ENCODE measurements at places on chromosomes 4 and X.

- no peak for DNase-seq
Measured at GRCh38 chrX:3094261-3094660, 53.0 kb downstream of the ARSF start.

- no peak for DNase-seq
Measured at GRCh38 chr4:155161357-155161756, 47.1 kb upstream of the NPY2R start.

GRCh38 chr4:186737427-186737826 lies 13.8 kb upstream of the FAT1 start:
- DNase-seq = no peak

GRCh38 chr4:77155631-77156452 lies 1.2 kb upstream of the CCNG2 start:
- DNase-seq = no peak

- DNase-seq = no peak
Measured at GRCh38 chr4:152079543-152080293, 318.9 kb upstream of the GATB start.

GRCh38 chr4:84238247-84239090 lies 260.6 kb downstream of the NKX6-1 start:
- no peak for DNase-seq

DNA sequence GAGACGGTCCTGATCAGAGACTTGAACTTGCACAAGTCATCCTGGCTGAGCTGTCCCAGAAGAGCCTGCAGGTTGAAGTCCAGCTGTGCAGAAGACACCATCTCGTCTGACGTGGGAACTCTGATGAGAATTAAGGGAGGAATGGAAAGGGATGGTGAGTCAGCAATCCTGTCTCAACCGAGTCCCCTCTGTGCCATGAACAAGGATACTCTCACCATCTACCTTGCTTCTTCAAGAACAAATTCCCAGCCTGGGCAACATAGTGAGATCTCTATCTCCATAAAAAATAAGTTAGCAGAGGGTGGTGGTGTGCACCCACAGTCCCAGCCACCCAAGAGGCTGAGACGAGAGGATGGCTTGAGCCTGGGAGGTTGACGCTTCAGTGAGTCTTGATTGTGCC lies at the start of gene NLRP2B:
Gene NLRP2B (minus strand): TSS at position 101 of the 400 bp plus-strand sequence.
- no peak for DNase-seq

DNA sequence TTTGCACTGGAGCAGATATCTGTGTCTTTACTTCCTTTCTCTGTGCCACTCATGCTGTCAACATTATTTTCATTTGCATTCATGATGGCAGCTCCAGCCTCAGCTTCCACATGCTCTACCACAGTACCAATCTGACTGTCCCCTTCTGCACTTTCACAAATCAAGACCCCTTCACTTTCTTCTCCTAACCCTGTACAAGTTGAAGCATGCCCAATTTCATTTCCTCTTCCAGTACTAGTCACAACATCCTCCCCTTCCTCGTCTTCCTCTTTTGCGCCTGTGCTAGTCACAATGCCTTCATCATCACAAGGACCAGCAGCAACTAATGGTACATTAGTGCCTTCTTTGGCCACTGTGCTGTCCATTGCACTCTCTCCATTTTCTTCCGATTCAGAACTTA lies 26.5 kb downstream of the BOD1L1 start:
- DNase-seq = no peak

- no peak for DNase-seq
Measured at GRCh38 chr4:55363691-55364351, 17.8 kb downstream of the SRD5A3 start.

DNA sequence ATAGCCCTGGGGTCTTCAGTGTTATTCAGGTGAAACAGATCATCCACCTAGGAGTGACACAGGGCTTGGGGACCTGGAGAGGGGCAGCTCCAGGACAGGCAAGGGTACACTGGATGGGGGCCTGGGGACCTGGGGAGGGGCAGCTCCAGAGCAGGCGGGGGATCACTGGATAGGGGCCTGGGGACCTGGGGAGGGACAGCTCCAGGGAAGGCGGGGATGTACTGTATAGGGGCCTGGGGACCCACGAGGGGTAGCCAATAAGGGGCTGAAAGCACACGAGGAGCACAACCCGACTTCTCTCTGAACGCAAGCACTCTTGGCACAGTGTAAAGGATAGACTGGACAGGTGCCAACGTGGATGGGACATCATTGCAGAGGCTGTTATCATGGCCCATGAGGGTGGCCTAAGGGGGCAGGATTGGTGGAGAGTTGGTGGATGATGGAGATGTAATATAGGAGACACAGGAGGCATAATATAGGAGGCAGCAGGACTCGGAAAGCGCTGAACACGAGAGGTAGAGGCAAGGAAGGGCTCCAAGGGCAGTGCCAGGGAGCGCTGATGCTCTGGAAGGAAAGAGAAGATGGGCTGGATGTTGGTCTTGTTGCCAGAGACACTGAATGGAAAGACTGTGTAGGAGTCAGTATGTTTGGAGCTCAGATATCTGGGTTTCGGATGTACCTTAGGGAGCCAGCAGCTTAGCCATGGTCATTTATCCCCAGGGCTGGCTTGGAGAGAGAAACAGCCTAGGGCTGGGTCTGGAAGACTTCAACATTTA lies 37.9 kb upstream of the FGFBP2 start:
- no peak for DNase-seq

GRCh38 chrX:581066-581465 lies 49.5 kb upstream of the SHOX start:
- no peak for DNase-seq

GRCh38 chr4:112652216-112652615 lies 15.3 kb downstream of the LARP7 start:
- DNase-seq = no peak

DNA sequence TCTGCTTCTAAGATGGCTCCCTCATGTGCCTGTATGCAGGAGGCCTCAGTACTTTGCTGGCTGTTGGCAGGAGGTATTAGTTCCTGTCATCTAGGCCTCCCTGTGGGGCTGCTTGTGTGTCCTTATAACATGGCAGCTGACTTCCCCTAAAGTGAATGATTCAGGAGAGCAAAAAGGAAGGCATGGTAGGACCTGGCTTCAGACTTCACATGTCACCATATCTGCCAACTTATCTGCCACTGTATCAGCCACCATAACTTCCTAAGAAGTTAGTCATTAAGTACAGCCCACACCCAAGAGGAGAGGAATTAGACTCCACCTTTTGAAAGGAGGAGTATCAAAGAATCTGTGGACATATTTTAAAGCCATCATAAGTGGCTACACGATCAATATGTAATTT lies 122.5 kb downstream of the UCHL1 start:
- DNase-seq = no peak

- DNase-seq = no peak
Measured at GRCh38 chr4:120071192-120071795, 4.6 kb upstream of the MAD2L1 start.

DNA sequence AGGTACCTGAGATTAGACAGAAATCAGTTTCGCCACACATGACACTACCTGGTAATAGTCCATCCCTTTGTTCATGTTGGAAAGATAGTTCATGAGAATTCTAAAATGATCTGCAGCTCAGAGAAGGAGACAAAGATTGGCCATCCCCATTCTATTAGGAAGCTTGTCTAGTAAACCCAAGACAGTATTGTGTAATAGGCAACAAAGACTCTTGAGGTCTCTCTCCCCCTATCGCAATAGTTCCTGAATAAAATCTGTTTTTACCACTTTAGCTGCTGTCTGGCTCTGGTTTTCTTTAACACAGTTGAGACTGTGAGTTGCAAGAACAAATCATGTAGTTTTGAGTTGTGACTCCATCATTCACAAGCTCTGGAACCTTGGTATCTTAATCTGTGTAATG lies 14.8 kb upstream of the BBS7 start:
- no peak for DNase-seq

GRCh38 chrX:109440475-109440874 lies 41.4 kb downstream of the GUCY2F start:
- no peak for DNase-seq

GRCh38 chr4:11496351-11496829 lies 67.7 kb upstream of the HS3ST1 start:
- no peak for DNase-seq

DNA sequence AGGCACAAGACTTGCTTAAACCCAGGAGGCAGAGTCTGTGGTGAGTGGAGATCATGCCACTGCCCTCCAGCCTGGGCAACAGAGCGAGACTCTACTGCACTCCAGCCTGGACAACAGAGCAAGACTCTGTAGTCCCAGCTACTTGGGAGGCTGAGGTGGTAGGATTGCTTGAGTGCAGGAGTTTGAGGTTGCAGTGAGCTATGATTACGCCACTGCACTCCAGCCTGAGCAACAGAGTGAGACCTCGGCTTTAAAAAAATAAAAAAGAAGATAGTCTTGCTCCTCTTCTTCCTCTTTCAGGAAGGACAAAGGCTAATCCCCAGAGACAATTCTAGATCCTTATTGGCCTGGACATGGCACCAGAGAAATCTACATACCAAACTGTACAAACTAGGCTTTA lies 5.7 kb upstream of the PPEF2 start:
- DNase-seq = no peak

DNA sequence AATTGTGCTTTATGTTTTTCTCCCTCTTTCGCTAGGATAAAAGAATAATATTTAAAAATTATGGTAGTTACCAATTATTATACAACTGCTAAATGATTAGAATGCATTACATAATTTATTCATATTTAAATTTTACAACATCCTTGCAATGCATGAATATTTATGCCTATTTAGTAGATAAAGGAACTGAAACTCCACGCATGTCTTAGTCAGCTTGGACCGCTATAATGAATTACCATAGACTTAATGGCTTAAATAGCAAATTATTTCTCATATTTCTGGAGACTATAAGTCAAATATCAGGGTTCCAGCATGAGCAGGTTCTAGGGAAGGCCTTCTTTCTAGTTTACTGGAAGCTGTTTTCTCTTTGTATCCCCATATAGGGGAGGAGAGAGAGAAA lies 1555.4 kb upstream of the ADGRL3 start:
- DNase-seq = no peak

DNA sequence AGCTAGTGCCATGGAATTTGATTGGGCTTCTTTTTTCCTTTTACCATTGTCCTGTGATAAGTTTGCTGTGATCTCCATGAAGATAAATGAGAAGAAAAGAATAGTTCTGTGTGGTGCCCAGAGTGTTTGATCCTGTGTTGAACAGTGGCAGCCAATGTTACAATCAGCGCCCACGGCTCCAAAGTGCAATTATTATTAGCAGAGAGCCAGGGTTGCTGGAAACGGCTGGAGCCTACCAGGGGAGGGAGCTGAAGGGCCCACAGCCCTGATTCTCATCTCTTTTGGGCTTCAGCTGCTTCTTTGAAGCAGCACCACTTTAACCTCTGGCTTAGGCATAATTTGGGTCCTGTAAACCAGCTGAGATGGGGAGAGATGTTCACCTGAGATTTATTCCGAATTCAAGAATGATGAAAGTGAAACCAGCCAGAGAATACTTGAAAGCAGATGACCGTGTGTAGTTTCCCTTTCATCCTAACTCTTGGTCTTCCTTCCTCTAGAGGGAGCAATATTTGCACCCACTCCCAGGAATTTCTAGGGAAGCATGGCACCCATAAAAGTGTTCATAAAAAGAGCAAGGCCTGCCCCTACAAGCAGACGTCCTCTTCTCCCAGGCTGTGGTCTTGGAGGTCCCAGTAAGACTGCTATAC lies 298.3 kb downstream of the EVC2 start:
- no peak for DNase-seq

DNA sequence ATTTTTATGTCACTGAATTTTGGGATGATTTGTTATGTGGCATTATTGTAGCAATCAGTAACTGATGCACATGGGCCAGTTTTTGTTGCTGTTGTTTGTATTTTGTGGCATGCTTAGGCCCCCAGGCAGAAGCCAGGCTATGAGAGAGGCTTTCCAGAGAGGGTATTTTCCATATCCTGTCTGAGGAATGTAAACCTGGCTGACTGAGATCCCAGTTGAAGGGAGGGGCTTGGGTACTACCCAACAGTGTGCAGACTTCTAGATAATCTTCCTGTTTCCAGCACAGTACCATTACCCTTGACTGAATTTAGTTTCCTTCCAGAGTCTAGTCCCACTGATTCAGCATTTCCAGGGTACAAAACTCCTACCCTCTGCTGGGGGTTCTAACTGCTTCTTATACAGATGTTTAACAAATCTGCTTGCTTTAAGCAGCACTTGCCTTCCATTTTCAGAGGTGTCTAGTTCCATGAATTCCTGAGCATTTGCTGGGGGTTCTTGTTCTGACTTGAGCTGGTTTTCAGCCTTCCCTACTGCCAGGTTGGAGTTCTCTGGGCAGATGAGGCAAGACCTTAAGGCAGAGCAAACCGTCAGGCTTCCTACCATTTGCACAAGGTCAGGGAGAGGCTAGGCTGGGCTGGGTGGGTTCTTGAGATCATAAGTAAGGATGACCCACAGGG lies 104.7 kb upstream of the EGFL6 start:
- DNase-seq = no peak

DNA sequence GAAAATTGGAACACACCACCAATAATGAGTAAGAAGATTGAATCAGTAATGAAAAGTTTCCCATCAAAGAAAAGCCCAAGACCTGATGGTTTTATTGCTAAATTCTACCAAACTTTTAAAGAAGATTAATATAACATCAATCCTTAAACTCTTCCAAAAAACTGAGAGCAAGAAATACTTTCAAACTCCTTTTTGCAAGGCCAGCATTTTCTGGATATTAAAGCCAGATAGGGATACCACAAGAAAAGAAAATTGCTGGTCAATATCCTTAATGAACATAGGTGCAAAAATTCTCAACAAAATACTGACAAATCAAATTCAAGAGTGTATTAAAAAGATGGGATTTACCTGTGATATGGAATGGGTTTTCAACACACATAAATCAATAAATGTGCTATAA lies 484.6 kb downstream of the ANKRD50 start:
- no peak for DNase-seq

DNA sequence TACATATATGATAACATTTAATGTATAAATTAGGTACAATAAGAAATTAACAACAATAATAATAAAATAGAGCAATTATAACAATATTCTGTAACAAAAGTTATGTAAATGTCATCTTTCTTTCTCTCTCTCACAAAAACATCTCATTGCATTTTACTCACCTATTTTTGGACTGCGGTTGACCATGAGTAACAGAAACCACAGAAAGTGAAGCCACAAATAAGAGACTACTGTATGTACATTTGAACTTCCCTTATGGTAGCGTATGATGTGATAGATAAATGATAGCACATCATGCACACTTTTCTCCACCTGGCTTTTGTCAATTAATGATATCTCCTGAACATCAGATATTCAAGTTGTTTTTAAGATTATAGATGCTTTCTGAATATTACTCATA lies 80.5 kb downstream of the HNRNPD start:
- DNase-seq = no peak

DNA sequence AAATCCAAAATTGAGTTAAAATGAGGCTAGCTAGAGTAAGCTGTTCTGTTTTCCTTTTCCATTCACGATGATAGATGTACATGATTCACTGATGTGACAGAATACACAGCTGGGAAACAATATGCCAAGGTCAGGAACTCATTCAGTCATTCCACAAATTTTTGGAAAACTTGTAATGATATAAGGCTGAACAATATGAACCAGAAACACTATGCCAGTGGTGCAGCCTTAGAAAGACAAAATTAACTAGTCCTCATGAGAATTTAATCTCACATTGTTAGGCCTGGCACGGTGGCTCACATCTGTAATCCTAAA lies 50.0 kb upstream of the NDST3 start:
- DNase-seq = no peak

All from lower leg skin (tissue), 4 donors.